ENCODE measurements at places on chromosomes 3 and 15.

DNA sequence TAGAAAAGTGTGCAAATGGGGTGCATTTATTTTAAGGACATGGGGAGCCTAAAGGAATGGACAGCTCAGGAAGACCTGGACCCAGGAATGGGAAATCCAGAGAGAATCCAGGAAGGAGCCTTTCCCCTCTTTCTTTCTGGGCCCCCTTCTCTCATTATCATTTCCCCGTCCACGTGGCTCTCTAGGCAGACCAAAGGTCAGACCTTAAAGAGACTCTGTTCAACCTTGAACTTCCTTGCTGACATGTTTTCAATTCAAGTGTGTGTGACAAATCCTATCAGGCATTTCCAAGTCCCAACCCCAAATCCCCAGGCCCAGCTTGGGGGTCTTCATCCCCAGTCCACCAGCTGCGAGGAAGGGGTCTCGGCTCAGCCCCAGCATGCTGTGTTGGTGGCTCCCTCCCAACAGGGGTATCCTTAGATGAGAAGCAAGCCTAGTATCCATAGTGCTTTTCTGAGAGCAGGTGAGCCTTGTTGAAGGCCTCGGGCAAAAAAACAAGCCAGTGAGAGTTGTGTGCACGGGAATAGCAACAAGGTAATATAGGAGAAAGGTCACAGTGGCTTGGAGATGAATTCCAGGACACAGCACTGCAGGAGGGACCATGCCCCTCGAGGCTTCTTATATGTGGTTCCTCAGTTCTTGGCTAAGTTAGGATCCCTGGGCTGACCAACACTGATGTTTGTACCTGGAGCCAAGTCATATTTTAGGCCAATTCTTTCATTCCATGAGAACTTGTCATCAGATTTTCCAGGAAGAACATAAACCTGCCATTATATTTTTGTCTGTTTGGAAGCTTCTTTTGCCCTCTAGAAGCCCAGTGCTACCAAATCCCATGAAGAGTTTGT, 130.0 kb downstream of the ASB7 start:
- no peak for DNase-seq

- no peak for DNase-seq
These were observed 5.1 kb downstream of the FSIP1 start for GRCh38 chr15:39777496-39777895.

GRCh38 chr15:74906067-74906449, 593 bp downstream of the FAM219B start:
- DNase-seq, result peak; percentile 8

DNA sequence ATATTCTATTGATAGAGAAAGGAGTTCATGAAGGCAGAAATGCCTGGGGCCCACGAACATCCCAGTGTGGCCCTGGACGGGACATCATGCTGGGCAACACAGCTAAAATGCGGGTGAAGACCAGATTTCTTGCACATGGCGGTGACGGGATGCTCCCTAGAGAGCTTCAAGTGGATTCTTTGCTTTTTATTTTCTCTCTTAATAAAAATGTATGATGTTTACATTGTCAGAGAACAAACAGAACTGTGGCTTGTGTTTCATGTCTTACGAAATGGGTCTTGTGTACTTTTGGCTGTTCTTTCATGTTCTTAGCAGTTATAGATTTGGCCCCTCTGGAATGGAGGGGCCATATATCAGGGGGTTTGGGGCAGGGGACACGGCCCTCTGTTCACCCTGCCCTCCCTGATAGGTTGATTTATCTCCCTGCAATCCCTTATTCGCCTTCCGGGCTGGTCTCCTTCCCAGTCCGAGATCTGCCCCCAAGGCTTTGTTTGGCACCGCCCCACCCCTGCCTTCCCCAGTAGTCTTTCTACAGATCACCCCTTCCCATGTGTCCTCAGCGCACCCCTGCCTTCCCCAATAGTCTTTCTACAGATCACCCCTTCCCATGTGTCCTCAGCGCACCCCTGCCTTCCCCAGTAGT, 68.7 kb upstream of the CGNL1 start:
- no peak for DNase-seq

GRCh38 chr3:158127250-158128219, 17.6 kb downstream of the RSRC1 start:
- DNase-seq, result no peak

GRCh38 chr3:11115548-11115947, 38.7 kb upstream of the HRH1 start:
- DNase-seq, result no peak

GRCh38 chr3:186307594-186308221, 54.3 kb downstream of the DGKG start:
- no peak for DNase-seq

GRCh38 chr3:42751609-42752008, 21.4 kb downstream of the CCDC13 start:
- no peak for DNase-seq

- no peak for DNase-seq
These were observed 325.4 kb downstream of the UACA start for GRCh38 chr15:70437882-70438451.

- DNase-seq, result no peak
These were observed 122.7 kb upstream of the MNS1 start for GRCh38 chr15:56587686-56588085.

GRCh38 chr3:127692501-127693335, 20.0 kb downstream of the ABTB1 start:
- no peak for DNase-seq

- no peak for DNase-seq
These were observed 28.8 kb downstream of the TMED3 start for GRCh38 chr15:79339588-79340314.

- no peak for DNase-seq
These were observed 16.0 kb downstream of the TRAIP start for GRCh38 chr3:49840388-49840787.

DNA sequence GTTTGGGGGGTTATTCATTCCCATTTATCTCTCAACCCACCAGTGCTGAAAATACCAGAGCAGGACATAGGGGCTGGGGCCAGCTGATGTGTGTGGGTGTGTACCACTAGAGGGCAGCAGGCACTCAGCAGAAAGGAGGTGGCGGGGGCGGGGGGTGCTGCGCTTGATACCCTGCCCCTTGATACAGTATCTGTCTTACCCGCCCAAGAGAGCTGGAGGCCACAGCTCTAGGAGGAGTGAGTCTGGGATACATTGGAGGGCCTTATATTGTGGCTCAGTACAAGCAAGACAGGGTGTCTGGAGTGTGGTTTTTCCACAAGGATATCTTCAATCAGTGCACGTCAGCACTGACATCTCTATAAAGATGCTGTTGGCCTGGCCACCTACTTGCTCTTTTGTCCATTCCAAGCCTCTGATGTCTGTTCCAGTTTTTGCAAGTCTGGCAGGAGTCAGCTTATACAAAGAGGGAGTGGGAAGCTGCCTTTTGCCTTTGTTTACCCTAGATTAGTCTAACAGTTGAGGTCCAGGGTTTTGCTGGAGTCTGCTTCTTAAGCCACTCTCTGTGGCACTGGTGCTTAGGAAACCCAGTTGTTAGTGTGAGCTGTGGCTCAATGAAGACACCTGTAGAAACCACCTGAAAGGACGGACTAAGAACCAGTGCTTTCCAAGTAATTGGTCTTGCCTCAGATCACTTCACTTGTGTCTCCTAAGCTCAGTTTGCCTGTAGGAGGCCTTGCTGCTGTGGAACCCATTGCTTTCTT, 1.5 kb upstream of the RBM15B start:
- DNase-seq, result peak; percentile 55

GRCh38 chr3:4581124-4581424, 87.9 kb downstream of the ITPR1 start:
- DNase-seq, result no peak

GRCh38 chr3:126056681-126057500, 27.0 kb downstream of the SLC41A3 start:
- DNase-seq, result no peak

DNA sequence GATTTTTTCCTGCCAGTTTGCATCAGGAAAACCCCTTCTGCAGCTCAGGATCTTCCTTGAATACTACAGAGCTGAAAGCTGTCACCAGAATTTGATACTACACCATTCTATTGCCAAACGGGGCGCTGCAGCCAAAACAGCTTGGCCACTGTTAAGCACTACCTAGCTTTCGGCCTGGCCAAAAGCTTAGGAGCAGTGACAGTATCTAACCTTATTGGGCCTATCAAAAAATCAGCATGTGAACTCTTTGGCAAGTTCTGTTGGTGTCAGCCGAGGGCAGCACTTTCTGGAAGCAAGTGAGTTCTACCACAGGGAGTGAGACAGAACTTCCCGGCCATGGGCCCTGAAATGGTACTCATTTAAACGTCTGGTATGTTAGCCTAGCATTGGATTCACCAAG, 16.1 kb upstream of the GYG1 start:
- no peak for DNase-seq

DNA sequence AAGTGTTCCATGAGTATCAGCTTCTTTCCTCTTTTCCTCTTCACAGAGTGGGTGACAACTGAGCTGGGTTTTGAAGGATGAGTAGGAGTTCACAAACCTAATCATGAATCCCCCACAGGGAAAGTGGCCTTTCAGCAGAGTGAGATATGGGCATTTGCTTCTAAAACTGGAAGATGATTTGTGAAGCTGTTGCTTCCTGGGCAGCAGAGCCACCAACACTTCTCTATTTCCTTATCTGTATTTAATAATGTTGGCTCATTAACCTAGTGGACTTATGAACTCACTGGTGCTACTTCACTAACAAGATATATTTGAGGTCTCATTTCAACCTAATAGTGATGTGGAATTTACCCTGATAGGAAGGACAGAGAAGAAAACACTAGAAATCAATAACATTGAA, 152.8 kb downstream of the SYNPR start:
- DNase-seq, result no peak

All from activated CD4-positive, alpha-beta T cell treated with anti-CD3 and anti-CD28 coated beads, Interleukin-2, amount 50 U/mL, for 1 hour (primary cell).